ENCODE measurements at places on chromosomes 4 and X.

- DNase-seq, result no peak
These were observed 67.0 kb upstream of the MSX1 start for GRCh38 chr4:4792466-4792865.

DNA sequence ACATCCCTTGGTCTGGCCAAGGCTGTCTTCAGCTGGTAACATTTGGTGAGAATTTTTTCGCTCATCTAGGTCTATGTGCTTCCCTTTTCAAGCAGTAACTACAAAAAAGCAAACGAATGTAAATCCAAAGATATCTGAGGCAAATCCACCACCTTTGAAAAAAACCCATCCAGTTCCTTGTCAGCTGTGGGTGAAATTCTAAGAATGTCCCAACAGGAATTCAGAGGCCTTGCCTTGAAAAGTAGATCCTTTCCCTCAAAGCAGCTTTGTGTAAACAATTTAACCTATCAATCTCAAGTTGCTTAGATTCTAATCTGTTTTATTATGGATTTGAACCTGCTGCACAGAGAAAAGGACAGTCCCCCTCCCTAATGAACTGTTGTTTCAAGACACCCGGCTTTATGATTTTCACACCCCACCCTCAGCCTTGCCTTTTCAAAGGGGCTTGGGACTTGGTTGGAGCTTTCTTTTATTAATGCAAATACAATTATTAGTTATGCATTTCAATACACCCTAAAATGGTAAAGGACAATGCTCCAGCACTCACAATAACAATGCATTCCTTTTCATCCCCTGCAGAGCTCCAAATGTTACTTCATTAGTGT is 166.6 kb downstream of the LDB2 start:
- no peak for DNase-seq

GRCh38 chr4:189021831-189022230 is 882.6 kb downstream of the TRIML1 start:
- DNase-seq, result peak; percentile 3

- DNase-seq, result no peak
These were observed 68.2 kb upstream of the GK2 start for GRCh38 chr4:79476196-79476595.

GRCh38 chr4:87732033-87732765 is 67.2 kb upstream of the IBSP start:
- DNase-seq, result no peak

DNA sequence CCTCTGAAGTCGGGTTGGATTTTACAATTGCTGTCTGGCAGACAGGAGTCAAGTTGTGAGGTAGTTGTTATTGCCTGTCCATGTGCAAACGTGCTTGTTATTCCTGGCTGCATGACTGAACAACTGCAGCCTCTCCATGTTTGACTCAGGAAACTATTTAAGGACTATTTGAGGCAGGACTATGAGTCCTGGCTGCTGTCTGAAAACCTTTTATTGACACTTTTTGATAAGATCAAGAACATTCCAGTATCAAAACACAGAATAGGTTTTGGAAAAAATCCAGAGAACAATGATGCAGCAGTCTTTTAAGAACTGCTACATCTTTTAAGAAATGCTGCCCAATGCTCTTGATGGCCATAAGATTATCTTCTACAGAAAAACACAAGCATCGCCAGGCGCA is 10.0 kb upstream of the SPRY1 start:
- no peak for DNase-seq

DNA sequence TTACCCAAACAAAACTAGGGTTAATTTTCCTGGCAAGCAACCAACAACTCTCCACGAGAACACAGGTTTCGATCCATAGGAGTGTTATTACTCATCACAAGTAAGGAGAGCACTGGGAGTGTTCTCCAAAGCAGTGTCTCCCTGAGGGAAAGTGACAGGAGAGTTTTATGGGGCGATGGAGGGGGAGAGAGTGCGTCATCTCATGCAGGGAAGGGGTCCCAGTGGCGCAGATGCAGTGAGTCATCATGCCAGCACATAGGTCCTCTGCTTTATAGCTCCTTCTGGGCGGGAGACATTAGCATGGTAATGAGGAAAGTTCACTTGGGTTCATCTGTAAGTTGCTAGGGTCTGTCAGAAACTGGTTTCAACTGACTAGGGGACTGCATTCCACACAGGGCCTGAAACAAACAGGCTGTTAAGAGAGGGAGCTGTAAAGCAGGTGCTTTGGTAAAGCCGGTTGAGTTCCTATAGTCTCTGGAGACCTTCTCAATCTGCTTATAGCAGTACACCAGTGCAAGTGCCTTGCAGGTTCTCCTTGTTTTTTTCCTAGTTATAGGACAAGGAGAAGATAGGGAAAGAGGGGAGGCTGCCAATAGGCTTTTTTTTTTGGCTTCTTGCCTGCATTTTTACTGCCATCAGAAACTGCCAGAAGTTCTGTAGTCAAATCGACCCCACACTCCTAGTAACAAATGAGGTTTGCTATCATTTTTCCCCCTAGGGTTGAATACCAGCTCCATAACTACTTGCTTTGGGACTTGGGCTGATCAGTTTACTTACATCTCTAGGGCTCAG is 12.8 kb upstream of the BOD1L1 start:
- DNase-seq, result no peak

DNA sequence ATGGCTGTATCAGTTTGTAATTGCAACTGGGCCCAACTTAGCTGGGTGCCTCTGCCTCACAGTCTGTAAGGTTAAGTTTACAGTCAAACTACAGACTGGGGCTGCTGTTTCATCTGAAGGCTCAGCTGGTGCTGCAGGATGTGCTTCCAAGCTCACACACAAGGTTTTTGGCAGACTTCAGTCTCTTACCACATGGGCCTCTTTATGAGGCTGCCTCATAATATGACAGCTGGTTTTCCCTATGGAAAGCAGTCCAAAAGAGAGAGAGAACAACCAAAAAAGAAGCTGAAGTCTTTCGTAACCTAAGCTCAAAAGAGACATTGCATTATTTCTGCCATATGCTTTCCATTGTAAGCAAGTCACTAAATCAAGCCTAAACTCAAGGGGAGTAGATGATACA is 271.7 kb downstream of the DCTD start:
- no peak for DNase-seq
